HT-29 (cell line): ENCODE measurements at places on chromosomes 1 and 21.

GRCh38 chr1:103267266-103267665 lies 158.9 kb upstream of the COL11A1 start:
- DNase-seq = no peak

DNA sequence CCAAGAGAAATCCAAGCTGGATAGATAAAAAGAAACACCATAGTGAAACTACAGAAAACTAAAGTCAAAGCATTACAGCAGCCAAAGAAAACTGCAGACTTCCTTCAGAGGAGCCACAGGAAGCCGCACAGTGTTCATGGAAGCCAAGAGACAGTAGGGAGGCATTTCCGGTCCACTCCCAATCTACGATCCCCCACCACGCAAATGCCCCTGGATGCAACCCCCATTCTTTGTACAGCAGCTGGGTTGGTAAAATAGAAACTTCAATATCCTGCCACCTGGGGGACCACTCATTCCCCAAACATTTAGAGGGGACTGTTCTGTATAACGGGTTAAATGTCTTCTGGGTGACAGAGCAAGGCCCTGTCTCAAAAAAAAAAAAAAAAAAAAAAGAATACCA lies 43.9 kb upstream of the TSPEAR start:
- no peak for DNase-seq

GRCh38 chr1:30677471-30677870 lies 45.9 kb downstream of the MATN1 start:
- no peak for DNase-seq

GRCh38 chr1:205344066-205344928 lies 12.4 kb downstream of the KLHDC8A start:
- no peak for DNase-seq

GRCh38 chr1:60033066-60033465 lies 40.5 kb downstream of the C1orf87 start:
- DNase-seq = no peak

DNA sequence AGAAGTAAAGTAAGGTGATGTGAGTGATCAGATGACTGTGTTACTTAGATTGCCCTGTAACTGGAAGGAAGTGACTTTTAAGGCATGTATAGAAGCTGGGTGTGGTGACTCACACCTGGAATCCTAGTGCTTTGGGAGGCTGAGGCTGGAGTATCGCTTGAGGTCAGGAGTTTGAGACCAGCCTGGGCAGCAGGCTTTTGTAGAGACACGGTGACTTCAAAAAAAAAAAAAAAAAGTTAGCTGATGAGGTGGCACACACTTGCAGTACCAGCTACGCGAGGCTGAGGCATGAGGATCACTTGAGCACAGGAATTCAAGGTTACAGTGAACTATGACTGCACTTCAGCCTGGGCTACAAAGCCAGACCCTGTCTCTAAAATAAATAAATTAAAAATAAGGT lies 2.3 kb upstream of the USP16 start:
- DNase-seq = no peak

DNA sequence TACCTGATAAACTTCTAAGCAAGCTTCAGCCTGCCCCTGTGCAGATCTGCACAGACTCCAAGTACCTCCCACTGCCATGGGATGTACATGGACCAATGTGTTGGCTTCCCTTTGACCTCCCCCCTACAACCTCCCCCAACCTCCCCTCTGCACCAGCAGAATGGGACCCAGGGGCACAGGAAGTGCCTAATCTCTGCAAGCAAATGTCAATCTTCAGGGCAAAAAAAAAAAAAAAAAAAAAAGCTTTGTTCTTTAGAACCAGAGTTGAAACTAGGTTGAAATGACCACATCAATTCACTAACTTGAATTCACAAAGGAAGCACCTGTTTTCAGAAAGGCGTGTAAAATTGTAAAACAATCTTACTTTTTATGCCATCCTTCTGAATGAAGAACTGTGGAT lies 53.9 kb upstream of the TIAM1 start:
- no peak for DNase-seq

DNA sequence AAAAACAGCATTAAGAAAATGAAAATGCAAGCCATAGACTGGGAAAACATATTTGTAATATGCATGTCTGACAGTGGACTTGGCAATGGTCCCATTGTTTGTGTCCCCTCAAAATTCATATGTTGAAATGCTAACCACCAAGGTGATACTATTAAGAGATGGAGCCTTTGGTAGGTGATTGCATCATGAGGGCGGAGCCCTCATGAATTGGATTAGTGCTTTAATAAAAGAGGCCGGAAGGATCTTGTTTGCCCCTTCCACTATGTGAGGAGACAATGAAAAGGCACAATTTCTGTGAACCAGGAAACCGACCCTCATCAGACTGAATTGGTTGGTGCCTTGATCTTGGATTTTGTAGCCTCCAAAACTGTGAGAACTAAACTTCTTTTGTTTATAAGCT lies 232.3 kb downstream of the GPR52 start:
- no peak for DNase-seq

DNA sequence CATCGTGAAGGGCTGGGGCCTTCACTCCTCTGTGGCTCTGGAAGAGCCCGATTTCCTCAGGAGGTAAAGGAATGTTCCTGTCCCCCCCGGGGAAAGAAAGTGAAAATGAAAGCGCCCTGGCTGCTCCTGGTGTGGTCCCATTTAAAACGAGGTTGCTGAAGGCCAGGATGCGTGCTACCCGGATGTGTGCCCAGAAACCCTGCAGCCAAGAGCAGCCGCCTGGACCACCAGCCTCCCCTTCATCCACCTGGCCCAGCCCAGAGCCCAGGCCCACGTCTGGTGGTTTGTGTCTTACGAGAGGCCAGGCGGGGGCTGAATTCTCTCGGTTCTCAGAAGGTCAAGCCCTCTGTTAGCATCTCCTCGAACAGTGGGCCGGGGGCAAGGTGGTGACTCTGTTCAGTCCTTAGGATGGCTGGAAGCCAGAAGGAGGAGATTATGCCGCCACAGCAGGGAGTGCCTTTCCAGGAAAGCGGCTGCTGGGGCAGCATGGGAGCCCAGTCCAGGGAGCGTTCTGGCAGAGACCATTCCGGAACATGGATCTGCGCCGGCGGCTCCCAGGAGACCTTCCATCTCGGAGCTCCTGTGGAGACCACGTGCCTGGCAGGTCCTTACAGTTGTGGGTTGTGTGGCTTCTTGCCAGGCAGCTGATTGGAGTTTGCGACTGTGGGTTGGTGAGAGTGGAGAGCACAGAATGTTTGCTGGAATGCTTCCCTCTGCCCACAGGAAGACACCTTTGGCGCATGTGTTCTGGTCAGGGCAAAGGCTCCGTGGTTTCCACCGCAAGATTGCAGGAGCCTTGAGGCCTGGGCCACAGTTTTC lies 1.4 kb downstream of the GUK1 start:
- peak; percentile 59 for DNase-seq

- no peak for DNase-seq
Observed at GRCh38 chr1:11198851-11199594, 9.9 kb downstream of the ANGPTL7 start.

DNA sequence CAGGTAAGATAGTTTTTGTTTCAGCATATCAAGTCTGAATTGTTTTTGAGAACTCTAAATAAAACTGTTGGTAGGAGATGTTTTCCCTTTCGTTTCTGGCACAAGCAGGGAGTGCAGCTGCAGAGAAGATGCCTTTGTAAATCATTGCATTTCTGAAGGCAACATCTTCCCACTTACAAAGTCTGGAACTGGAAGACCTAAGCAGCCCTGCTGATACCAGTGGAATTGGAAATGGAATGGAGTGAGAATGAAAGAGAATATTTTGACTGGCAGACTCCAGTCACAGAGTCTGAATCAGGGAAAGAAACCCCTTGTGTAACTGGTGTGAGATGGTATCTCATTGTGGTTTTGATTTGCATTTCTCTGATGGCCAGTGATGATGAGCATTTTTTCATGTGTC lies 815.6 kb downstream of the LTN1 start:
- DNase-seq = no peak

- DNase-seq = no peak
Observed at GRCh38 chr1:180917306-180918065, 4.8 kb downstream of the KIAA1614 start.

- no peak for DNase-seq
Observed at GRCh38 chr21:16085421-16085820, 355.6 kb downstream of the USP25 start.

DNA sequence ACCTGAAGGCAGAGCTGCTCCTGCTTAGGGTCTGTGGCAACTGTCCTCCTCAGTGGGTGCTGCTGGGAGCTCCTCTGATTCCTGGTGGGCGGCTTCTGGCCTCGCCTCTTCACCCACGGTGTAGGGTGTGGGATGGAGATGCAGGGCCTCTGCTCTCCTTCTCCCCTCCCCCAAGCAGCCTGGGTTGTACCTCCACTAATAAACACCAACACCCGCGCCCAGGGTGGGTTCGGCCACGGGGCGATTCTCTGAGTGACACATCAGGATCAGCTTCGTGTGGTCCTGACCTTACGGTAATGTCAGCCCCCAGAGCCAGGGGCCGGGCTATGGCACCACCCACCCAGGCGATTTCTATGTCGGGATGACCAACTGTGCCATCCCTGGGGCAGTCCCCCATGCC lies 23.7 kb downstream of the KRTAP10-1 start:
- DNase-seq = no peak

- DNase-seq = no peak
Observed at GRCh38 chr1:170410401-170411166, 121.4 kb upstream of the GORAB start.

GRCh38 chr1:61058483-61059245 lies 23.7 kb upstream of the NFIA start:
- DNase-seq = no peak

DNA sequence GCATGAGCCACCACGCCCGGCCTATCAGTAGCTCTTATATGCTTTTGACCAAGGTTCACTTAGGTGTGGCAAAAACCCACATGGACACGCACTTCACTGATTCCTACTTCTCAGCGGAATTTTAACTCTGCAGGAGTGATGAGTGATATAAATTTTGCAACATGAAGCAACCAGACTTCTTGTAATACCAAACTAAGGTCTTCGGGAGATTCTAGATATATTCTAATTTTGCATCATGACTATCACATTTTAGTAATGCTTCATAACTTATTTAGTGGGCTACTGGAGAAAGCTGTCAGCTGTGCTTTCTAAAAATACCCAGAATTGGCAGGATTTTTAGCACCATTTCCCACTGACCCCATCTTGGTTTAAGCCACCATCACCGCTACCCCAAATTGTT lies 27.8 kb downstream of the RHCE start:
- DNase-seq = no peak
